ENCODE measurements at places on chromosomes 1 and 21.
A peak's percentile ranks its signal among the peaks of the same experiment; 100 is the strongest.

DNA sequence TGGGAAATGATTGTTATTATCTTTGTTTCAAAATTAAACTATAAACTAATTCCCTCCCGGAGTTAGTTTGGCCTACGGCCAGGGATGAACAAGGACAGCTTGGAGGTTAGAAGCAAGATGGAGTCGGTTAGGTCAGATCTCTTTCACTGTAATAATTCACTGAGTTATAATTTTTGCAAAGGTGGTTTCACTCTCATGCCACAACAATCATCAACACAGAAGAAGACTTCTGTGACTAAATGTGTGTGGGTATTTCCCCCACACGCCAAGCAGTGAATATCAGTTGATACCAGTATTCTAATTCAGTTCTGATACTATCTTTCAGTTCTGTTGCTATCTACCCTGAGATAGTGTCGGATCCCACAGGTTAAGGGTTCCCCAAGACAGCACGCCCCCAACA, 215.1 kb downstream of the S1PR1 start:
- DNase-seq, result no peak

DNA sequence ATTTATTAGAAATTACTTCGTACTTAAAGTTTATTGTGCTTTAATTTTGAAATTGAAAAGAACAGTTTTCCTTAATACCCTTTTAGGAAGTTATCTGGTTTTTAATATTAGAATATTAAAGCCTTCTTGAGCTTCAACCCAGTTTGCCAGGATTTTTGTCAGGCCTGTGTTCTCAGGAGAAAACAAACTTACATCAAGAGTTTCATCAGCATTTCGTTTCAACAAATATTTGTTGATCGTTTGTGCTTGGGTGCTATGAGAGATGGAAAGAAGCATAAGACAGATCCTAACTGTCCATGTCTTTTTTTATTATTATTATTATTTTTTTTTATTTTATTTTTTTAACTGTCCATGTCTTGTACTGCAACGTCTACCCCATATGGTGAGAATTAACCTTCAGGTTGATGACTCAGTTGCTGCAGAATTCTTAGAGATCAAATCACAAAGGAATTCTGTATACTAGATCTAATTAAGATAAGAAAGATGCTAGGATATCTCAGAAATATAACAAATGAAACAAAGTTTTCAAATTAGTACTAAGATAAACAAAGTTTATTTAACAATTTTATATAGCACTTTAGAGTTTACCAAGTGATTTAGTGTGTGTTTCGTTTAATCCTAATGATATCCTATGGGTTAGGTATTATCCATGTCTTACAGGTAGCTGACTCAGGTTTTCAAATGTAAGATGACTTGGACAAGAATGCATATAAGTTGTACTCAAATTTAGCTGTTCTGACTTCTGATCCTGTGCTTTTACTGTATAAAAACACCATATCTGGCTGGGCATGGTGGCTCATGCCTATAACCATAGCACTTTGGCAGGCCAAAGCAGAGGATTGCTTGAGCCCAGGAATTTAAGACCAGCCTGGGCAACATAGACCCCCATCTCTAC, 14.3 kb downstream of the FBXO28 start:
- peak; percentile 39 for DNase-seq

DNA sequence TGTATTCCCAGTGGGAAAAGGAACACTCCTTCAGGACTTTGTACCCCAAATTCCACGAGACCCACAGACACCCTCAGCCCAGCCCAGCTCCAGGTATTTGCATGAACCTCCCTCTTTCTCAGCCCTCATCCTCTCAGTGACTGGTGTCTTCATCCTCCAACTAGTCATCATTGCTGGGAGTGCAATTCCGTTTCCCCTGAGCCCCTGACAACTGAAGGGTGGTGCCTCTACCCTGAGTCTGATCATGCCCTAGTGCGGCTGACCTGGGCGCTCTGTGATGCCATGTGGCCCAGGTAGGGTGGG, 3.8 kb upstream of the ZNF692 start:
- DNase-seq, result no peak

DNA sequence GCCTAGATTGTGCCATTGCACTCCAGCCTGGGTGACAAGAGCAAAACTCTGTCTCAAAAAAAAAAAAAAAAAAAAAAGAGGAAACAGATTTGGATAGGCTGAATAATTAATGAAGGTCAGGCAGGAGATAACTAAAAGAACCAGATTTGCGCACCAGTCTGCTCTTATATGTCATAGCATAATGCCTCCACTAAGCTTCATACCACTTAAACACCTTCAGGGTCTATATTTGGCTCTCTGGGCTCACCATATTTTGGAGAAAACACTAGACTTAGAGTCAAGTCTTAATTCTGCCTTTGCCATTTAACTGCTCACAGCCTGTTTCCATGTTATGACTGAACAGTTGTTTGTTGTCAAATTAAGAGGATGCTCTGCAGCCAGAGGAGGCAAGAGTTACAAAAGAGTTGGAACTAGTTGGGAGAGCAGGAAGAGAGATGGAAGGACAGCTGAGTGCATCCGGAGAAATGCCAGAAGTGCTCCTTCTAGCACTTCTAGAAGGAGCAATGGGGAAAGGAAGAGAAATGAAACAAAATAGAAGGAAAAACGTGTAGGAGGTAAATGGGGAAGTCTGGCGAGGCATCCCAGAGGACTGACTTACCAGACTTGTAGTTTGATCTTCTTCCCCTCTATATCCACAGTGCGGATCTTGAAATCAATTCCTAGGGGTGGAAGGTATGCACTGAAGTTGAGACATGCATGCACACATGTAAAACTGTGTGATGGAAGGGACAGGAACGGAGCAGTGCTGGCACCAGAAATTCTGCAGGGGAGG, 1.8 kb downstream of the RAB13 start:
- DNase-seq, result no peak

- DNase-seq, result peak; percentile 80
Measured at GRCh38 chr1:209675565-209676154, 448 bp downstream of the G0S2 start.

- no peak for DNase-seq
Measured at GRCh38 chr21:36646011-36646410, 52.9 kb upstream of the SIM2 start.

DNA sequence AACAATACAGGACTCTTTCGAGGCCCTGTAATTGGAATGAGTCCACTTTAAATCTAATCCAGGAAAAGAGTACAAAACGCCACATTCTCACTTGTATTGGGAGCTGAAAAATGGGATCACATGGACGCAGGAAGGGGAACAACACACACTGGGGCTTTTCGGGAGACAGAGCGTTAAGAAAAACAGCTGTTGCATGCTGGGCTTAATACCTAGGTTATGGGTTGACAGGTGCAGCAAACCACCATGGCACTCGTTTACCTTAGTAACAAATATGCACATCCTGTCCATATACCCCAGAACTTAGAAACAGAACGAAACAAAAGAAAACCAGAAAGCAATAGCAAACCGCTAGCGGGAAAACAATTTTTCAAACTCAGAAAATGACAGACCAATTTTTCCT, 1532.7 kb upstream of the TPTE start:
- DNase-seq, result no peak

- DNase-seq, result no peak
Measured at GRCh38 chr21:23401278-23401677, 2206.0 kb downstream of the MRPL39 start.

All from muscle of back (tissue), 13 donors.